ENCODE measurements at places on chromosomes 11 and 22.

- no peak for DNase-seq
Measured at GRCh38 chr22:25027043-25027906, 74.8 kb downstream of the KIAA1671 start.

DNA sequence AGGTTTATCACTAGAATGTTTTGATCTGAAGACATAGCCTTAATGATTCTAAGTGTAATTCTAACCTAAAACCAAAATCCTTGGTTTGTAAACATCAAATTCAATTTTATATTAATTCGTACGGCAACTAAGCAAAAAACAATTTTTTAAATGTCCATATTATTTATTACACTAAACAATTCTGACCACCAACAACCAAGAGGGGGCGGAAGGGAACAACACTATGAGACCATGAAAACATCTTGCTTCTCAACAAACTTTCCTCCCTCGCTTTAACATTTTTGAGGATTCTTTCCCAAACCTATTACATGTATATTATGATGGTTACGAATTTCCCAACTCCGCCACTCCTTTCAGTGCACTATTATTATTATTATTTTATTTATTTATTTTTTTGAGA, 6.5 kb upstream of the UCP2 start:
- DNase-seq = no peak

- DNase-seq = no peak
Measured at GRCh38 chr11:114133548-114134329, 74.2 kb downstream of the ZBTB16 start.

DNA sequence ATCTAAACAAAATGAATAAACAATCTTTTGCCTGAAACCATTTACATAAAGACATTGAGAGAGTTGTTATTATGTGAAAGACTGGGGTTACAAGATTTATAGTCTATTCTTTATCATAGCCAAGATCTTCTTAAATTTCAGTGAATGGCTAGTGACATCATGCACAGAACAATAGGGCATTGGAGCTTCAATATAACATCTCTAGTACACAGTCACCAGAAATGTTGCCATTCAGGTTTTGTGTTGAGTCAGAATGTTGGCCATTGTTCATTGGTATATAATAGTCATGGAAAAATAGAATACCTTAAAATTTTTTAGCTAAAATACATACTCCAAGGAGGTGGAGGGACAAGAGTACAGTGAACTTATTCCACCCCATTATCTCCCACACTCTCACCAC, 44.3 kb downstream of the SLC5A12 start:
- no peak for DNase-seq

DNA sequence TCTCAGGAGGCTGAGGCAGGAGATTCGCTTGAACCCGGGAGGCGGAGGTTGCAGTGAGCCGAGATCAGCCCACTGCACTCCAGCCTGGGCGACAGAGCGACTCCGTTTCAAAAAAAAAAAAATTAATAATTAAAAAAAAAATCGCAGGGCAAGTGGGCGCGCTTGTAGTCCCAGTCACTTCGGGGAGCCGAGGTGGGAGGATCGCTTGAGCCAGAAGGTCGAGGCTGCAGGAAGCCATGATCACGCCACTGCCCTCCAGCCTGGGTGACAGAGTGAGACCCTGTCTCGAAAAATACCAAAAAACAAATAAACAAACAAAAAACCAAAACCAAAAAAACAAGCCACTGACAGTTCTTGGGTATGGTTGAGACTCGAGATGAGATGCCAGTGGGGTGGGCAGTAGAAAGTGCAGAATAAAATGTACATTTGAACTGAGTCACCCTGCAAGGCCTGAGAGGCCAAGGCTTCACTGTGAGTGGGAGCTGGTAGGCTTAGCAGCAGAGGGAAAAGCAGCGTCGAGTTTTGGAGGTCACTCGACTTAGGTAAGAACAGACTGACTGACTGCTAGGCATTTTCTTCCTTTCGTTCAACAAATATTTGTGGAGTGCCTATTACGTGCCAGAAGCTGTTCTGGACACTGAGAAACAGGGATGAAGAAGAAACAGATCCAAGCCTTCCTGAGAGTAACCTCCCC, 635 bp upstream of the LDHA start:
- DNase-seq = no peak

GRCh38 chr22:33126881-33127280, 68.7 kb upstream of the SYN3 start:
- DNase-seq = no peak

DNA sequence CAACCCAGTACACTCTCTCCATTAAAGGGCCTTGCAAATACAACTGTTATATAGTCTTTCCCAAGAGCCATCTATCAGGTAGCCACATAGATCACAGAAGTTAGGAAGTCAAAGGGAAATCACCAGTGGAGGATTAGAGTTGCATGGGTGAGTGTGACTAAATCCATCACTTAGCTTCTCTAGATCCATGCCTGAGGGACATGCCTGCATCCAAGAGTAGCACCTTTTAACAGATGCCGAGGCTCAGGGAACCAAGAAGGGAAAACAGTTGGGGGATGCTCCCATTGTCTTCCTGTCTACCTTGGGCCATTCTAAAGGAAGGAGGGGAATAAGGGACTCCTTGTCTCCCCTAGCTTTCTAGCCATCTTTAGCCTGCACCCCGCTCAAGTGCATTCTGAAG, 77.9 kb downstream of the XRRA1 start:
- DNase-seq = no peak
